Kidney capillary endothelial cell (primary cell): ENCODE measurements at places on chromosomes 12 and 14.

- DNase-seq = no peak
Observed at GRCh38 chr12:45794422-45794821, 64.9 kb downstream of the ARID2 start.

GRCh38 chr12:10409392-10409791, at the start of gene KLRC4:
TSS of gene KLRC4 (minus strand) at chr12:10409757. CDS start at chr12:10409575, 182 bp downstream.
- DNase-seq = no peak

DNA sequence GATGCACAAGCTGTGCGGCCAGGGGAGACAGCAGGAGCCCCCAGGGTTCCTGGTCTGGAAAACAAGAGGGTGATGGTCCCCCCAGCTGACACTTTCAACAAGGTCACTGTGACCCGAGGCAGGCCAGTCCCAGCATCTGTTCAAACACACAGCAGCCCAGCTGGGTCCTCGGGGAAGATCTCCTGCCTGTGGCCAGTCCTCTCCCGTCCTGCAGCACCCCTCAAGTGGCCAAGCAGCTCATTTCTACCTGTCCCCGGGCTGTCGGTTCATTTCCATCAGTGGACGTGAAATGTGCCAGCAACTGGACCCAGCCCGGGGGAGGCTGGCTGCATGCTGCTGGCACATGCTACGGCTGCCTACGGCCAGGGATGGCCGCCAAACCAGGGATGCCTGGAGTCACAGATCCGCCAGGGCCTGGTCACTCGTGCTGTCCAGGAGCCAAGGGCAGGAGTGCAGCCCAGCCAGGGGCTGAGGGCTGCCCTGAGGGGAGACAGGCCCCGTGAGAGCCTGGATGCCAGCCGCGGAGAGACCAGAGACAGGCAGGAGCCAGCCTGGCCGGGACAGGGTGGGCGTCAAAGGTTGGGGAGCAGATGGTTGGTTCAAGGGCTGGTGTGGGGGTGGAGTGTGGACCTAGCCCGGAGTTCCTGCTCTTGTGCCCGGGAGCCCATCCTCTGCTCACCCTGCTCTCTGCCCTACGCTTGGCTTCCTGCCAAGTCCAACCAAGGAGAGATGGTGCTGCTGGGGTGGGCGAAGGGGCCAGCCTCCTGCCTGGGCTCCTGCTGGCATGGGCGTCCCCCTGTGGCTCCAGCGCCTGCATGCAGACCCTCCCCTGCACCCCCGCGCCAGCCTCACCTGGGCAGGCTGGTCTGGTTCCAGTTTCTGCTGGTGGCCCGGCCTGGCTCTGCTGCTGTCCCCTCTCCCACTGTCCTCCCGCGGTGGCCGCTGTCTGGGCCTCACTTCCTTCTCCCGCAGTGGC, 143.8 kb downstream of the ADGRD1 start:
- DNase-seq = no peak

DNA sequence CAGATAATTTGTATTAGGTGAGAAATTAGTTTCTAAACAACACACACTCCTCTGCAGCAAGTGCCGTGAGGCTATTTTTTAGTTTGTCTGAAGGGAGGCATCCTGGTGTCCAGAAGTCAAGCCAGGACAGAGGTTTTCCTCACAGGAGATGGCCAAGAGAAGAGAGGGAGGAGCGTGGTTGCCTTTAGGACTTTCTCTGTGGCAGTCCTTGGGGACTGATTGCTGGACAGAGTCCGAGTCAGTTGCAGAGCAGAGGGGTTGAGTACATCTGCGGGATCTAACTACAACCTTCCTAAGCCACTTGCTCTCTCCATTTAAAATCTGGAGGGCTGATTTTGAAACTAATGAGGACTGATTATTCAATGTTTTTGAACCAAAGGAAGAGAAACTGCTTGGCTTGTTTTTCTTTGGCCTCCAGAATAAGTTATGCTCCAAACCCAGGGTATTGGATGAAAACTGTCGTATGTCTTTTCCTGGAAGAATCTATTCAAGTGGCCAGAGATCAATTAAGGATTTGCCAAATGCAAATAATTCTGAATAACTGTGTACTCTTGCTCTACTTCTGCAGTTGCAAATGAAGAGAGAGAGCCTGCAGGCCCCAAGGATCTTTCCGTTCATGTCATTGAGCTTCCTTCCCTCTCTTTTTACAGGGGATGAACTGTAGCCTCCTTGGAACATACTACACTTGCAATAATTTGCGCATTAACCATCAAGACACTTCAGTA, 1.2 kb downstream of the SLCO1C1 start:
- no peak for DNase-seq

- no peak for DNase-seq
Observed at GRCh38 chr14:43407706-43408105, 1099.4 kb downstream of the FSCB start.
